ENCODE measurements at places on chromosomes 3 and 15. TPM values are rescaled to one million over a fixed set of nuclear protein-coding genes. Genes with fewer than 3 reads are reported as not detected.

Gene ACOX2
- not detected for total RNA-seq

Gene LDHAL6B
- total RNA-seq: not detected

Gene GHSR
- total RNA-seq: not detected

Gene TMC3
- total RNA-seq: not detected

Gene CP
- total RNA-seq: not detected

Gene UROC1
- total RNA-seq: not detected

Gene NEK11
- total RNA-seq: 1.6 TPM

Gene FMN1
- total RNA-seq: 0.55 TPM

Gene DZIP1L
- total RNA-seq: not detected

Gene GMNC
- total RNA-seq: not detected

Gene SAMD7
- total RNA-seq: not detected

Gene RPP25
- 0.45 TPM for total RNA-seq

Gene PDHB
- total RNA-seq: 31.1 TPM

Gene SLC22A13
- 0.22 TPM for total RNA-seq

Gene BFSP2
- not detected for total RNA-seq

Gene TRIM71
- total RNA-seq: 0.03 TPM

Gene FAN1
- 15.3 TPM for total RNA-seq

Gene SLC22A14
- total RNA-seq: not detected

Gene KY
- total RNA-seq: not detected

Gene ARMC8
- total RNA-seq: 62.8 TPM

Gene ASB14
- total RNA-seq: not detected

Gene CATSPER2
- total RNA-seq: 3.0 TPM

Gene TRH
- not detected for total RNA-seq

Gene TTLL13
- 0.63 TPM for total RNA-seq

Gene PP2D1
- total RNA-seq: not detected

Gene CSPG4
- total RNA-seq: not detected

Gene FOXP1
- total RNA-seq: 508 TPM

Gene GALNT15
- not detected for total RNA-seq

Gene C3orf80
- not detected for total RNA-seq

Gene SCG5
- not detected for total RNA-seq

Gene BNC1
- not detected for total RNA-seq

Gene CX3CR1
- 0.27 TPM for total RNA-seq

Gene TLR9
- total RNA-seq: 0.08 TPM

Gene SH2D7
- not detected for total RNA-seq

Gene SMCO1
- not detected for total RNA-seq

Gene GADL1
- not detected for total RNA-seq

Gene DHX30
- 75.6 TPM for total RNA-seq

Gene NCKIPSD
- total RNA-seq: 10.8 TPM

Gene LRRC31
- total RNA-seq: not detected

Gene ACP3
- total RNA-seq: not detected

Gene INTS14
- 20.6 TPM for total RNA-seq

Gene LYZL4
- not detected for total RNA-seq

Gene CIAO2A
- 12.2 TPM for total RNA-seq

Gene SNX22
- total RNA-seq: 0.14 TPM

Gene FES
- total RNA-seq: 3.0 TPM

Gene ATP13A5
- total RNA-seq: not detected

Gene NRG4
- not detected for total RNA-seq

Gene PCBP4
- 14.7 TPM for total RNA-seq

Gene NANOGP8
- total RNA-seq: not detected

Gene ELP6
- total RNA-seq: 11.0 TPM

Gene C3orf22
- total RNA-seq: not detected
